GM03348 (cell line): ENCODE measurements at places on chromosomes 5 and 9.

GRCh38 chr5:15233566-15233965, 266.4 kb upstream of the FBXL7 start:
- DNase-seq, result no peak

- DNase-seq, result no peak
These were observed 2.9 kb downstream of the STXBP1 start for GRCh38 chr9:127614961-127615360.

GRCh38 chr5:34626751-34627150, 29.4 kb upstream of the RAI14 start:
- DNase-seq, result no peak

GRCh38 chr9:31290731-31291130, 1093.7 kb upstream of the ACO1 start:
- DNase-seq, result no peak

DNA sequence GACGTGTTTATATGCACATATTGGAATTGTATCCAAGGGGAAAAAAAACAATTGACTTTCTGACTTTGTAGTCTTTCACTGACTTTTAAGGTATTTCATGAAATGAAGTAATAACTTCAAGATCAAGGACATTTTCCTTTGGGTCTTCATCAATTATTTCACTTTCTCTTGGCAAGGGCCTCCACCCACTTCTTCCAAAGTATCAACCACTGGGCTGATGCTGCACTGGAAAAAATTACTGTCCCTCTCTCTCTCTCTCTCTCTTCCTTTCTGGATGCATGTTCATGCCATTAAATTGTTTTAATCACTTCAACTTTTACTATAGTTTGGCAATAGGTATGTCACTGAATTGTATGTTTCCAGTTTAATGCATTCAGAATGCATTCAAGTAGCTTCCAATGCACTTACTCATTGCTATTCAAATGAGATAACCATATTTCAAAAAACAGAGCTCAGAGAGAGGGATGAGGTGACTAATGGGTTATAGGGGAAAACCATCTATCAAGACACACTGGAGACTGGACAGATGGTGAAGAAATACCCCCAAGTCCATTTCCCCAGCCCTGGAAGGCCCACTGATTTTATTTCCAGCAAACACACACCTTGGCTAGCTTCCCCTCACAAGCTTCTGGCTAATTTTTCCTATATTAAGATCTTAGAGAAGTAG, 585.3 kb downstream of the EBF1 start:
- peak; percentile 54 for DNase-seq

GRCh38 chr5:164577742-164578141, 1072.3 kb downstream of the MAT2B start:
- no peak for DNase-seq

DNA sequence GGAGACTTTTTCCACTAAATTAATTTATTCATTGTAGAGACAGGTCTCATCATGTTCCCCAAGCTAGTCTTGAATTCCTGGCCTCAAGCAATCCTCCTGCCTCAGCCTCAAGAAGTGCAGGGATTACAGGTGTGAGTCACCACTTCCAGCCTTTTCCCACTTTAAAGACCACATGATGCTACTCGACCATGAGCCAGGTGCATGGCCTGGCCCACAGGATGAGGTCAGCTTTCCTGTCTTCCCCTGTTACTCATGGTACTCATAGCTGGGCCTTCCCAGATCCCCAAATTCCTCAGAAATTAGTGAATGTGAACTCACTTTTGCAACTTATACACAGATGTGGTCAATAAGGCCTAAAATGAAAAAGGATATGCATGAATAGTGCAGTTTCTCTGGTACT, 395.9 kb downstream of the SEMA5A start:
- DNase-seq, result no peak

GRCh38 chr9:38162332-38163211, 93.5 kb upstream of the SHB start:
- DNase-seq, result no peak

DNA sequence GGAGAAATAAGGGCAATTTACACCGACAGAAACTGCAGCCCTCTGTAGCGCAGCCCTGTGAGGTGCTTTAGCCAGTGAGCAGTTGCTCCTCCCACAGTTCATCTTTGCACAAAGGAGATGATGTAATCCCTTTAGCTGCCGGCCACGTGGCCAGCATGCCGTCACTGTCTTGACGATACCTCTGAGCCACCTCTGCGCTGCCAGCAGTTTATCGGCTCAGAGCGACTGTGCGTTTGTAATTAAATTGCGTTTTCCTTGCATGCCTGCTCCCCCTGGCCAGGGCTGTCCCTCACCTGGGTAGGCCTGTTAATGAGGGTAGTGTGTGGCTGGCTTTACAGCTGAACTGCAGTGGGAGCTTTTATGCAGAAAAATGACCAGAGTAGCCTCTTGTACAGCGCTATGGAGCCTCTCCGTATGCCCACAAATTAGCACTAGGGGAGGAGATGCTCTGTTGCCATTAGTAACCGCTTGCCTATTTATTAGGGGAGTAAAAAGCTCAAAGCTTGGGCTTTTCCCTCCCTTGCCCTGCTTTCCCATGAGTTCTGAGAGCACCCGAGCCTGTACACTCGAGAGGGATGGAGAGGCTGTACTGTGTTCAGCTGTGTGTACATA, 107.0 kb downstream of the TRIO start:
- peak; percentile 77 for DNase-seq

- no peak for DNase-seq
These were observed 341.2 kb upstream of the CTNND2 start for GRCh38 chr5:12245429-12245828.

DNA sequence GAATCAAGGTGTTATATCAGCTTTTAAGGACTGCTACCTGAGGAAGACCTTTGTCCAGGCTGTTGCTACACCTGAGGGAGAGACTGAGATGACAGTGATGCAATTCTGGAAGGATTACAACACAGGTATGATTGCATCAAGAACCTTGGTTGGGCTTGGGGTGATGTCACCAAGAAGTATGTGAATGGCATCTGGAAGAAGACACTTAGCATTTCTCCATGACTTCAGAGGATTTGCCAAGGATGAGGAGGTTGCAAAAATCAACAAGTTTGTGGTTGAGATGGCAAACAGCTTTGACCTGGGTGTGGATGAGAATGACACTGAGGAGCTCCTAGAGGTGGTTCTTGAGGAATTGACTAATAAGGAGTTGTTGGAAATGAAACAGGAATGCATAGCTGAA, 67.9 kb upstream of the PANK3 start:
- peak; percentile 61 for DNase-seq

DNA sequence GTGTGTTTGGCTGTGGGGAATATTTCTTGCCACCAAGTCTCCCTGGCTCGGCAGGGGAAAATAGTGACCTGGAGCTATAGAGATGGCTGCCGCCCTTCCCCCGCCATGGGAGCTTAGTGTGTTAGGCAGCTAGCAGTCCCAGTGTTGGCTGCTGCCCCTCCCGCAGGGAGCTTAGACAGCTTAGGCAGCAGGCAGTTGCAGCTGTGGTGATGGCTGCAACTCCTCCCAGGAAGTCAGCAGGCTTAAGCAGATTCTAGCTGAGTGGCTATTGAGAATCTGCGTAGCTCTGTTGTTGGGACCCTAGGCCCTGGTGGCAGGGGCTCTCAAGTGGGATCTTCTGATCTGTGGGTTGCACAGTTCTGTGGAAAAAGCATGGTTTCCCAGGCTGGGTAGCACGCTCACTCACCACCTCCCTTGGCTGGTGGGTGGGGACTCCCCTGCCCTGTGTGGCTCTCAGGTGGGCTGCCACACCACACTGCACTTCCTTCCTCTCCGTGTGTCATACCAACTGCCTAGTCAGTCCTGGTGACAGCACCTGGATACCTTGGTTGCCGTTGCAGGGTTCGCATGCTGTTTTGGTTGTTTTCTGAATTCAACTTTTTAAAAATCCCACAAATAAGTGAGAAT, 9.3 kb downstream of the OR1N2 start:
- no peak for DNase-seq

- DNase-seq, result no peak
These were observed 80.5 kb downstream of the SH3RF2 start for GRCh38 chr5:146016764-146017484.

DNA sequence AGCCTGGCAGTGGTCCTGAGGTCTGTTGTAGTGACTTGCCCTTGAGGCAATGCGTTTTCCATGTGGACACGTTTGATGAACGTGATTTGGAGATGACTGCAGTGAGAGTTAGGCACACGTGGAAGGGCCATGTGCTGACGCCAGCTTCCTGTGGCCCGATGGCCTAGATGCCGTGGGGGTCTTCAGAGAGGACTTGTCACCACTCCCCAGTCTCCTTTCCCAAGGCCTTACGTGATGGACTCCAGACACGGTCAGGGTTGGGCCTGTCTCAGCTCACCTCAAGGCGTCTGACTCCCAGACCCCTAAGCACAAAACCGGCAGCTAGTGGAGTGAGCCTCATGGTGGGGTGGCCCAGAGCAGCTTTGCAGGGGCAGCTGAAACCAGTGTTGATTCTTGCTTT, 92.9 kb downstream of the ANGPTL2 start:
- DNase-seq, result no peak

GRCh38 chr5:174491761-174492350, 232.5 kb upstream of the MSX2 start:
- no peak for DNase-seq
